Stimulated activated CD8-positive, alpha-beta memory T cell treated with anti-CD3 and anti-CD28 coated beads, Interleukin-2, amount 100 ng/mL, for 1 hour (primary cell): ENCODE measurements at places on chromosomes 7 and 10.

- DNase-seq: no peak
Observed at GRCh38 chr7:104946338-104946737, 67.7 kb upstream of the KMT2E start.

- DNase-seq: no peak
Observed at GRCh38 chr10:1048349-1048731, 579 bp downstream of the IDI1 start.

DNA sequence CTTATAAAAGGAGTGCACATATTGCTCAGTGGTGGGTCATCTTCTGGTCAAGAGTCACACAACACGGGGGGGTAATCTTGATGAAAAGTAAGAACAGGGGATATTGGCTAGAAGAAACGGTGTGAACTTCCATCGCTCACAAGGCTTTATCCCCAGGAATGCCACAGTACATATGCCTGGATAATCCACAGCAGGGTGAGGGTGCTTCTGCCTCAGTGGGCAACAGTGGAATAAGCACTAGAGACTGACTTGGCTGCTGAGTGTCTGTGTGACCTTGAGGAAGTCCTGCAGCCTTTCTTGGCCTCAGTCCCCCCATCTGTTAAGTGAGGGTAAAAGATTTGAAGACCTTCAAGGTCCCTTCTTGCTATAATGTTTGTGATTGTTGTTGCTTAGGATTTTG is 44.9 kb upstream of the SHH start:
- no peak for DNase-seq

GRCh38 chr7:11335947-11336346 is 362.3 kb downstream of the PHF14 start:
- no peak for DNase-seq

GRCh38 chr7:116967983-116968382 is 14.7 kb downstream of the ST7 start:
- no peak for DNase-seq

GRCh38 chr7:16791071-16791470 is 13.7 kb downstream of the AGR2 start:
- no peak for DNase-seq

- DNase-seq: no peak
Observed at GRCh38 chr7:110786328-110786965, 304.5 kb upstream of the LRRN3 start.

DNA sequence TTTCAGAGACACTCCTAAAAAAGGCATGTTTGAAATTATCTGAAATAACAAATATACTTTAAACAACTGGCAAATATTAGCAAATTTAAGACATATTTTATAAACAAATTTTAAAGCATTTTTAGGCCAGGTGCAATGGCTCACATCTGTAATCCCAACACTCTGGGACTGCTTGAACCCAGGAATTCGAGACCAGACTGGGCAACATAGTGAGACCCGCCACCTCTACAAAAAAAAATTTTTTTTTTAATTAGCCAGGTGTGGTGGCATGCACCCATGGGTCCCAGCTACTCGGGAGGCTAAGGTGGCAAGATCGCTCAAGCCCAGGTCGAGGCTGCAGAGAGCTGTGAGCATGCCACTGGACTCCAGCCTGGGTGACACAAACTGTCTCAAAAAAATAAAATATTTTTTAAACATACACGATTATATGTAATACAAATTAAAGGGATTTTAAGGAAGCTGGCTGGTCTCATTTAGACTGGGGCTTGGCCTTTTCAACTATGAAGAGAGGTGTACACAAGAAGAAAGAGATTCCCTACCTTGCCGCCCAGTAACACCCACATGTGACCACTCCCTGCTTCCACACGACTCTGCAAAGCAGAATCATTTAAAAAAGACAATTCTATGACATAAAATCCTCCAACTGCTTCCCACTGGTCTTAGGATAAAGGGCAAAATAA is 7.5 kb downstream of the LARP4B start:
- no peak for DNase-seq

DNA sequence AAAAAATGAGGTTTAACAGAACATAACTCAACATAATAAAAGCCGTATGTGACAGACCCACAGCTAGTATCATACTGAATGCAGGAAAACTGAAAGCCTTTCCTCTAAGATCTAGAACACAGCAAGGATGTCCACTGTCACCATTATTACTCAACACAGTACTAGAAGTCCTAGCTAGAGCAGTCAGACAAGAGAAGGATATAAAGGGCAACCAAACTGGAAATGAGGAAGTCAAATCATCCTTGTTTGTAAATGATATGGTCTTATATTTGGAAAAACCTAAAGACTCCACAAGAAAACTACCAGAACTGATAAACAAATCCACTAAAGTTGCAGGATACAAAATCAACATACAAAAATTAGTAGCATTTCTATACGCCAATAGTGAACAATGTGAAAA is 45.9 kb downstream of the C10orf71 start:
- no peak for DNase-seq

DNA sequence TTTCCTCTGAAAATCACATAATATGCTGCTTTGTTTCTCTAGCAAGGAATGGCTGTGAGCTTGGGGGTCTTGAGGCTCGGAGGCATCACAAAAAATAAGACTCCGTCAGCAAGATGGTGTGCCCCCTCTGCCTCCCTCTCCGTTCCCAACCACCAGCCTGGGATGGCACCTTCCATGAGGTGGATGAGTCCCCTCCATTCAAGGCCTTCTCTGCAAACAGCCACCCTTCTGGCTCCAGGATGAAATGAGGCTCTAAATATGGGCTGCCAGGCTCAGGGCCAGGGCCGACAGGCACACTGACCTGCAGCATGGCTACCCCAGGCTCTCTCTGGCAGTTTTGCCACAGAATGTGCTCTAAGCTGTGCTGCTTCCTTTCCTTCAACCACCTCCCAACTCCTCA is 521.5 kb downstream of the PTPRN2 start:
- no peak for DNase-seq

GRCh38 chr7:22192801-22193200 is 164.2 kb downstream of the RAPGEF5 start:
- no peak for DNase-seq

GRCh38 chr7:91182819-91183764 is 81.1 kb upstream of the FZD1 start:
- no peak for DNase-seq

DNA sequence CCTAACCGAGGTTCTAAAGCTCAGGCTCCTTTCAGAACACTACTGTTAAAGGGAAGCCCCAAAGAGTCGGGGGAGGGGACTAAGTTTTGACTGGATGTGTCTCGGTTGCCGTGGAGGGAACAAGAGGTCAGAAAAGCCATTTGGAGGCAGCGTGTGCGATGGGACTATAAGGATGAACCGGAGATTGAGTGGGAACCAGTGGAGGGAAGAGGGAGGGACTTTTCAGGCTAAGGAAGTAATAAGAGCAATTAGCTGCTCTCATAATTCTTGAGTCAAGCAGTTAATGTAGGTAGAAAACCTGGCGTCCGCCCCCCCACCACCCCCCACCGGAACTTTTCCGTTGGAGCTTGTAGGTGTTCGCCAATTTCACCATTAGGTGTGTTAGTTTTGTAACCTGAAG is 491 bp upstream of the AKAP9 start:
- DNase-seq: no peak

GRCh38 chr10:75395932-75396630 is 5.5 kb downstream of the ZNF503 start:
- DNase-seq: no peak

DNA sequence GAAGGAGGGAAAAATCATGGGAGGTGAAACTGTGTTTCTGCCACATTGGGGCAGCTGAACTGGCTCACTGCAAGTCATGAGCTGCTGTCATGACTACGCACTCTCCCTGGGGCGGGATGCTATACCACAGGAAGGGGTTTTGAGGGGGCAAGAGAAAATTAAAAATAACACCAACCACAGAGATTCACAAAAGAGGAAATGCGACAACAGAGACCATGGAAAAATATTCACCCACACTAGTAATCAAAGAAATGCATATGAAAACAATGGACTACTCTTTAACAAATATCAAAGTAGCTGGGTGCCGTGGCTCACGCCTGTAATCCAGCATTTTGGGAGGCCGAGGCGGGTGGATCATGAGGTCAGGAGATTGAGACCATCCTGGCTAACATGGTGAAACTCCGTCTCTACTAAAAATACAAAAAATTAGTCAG is 65.2 kb upstream of the TM9SF3 start:
- DNase-seq: no peak

GRCh38 chr10:6036861-6037321 is 25.3 kb downstream of the IL2RA start:
- DNase-seq: no peak

- no peak for DNase-seq
Observed at GRCh38 chr7:18552316-18552916, 56.9 kb downstream of the HDAC9 start.

DNA sequence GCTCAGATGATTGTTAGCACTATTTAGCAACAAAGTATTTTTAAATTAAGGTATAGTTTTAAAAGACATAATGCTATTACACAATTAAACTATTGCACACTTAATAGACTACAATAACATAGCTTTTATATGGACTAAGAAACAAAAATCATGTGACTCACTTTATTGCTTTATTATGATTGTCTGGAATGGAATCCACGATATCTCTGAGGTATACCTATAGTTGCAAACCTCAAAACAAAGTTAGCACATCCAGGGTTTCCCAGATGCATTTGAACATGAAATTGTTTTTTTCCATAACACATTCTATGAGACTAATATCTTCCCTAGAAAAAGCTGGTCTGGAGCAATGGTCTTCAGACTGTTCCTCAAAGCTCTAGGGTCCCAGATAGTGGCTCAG is 18.3 kb upstream of the RPEL1 start:
- DNase-seq: no peak
